ENCODE measurements at places on chromosomes 5 and 9.

DNA sequence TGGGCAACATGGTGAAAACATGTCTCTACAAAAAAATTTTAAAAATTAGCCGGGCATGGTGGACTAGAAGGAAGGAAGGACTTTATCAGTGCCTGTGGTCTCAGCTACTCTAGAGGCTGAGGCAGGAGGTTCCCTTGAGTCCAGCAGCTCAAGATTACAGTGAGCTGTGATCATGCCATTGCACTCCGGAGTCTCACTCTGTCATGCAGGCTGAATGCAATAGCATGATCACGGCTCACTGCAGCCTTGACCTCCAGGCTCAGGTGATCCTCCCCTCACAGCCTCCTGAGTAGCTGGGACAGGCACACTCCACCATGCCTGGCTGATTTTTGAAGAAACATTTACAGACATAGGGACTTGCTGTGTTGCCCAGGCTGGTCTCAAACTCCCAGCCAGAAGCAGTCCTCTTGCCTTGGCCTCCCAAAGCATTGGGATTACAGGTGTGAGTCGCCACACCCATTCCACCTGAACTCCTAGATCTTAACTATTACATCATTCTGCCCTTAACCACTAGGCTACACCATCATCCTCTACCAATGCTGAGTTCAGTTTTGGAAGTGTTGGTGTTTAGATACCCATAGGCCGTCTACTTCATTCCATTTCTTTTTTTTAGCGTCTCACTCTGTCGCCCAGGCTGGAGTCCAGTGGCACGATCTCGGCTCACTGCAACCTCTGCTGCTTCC, 2.0 kb upstream of the URM1 start:
- no peak for DNase-seq

- no peak for DNase-seq
Measured at GRCh38 chr9:16320338-16320902, 550.0 kb downstream of the BNC2 start.

- DNase-seq: no peak
Measured at GRCh38 chr5:172451771-172452197, 2.5 kb downstream of the SH3PXD2B start.

GRCh38 chr9:26665666-26666065, 226.9 kb downstream of the CAAP1 start:
- no peak for DNase-seq

Measured in activated gamma-delta T cell treated with anti-CD3 and anti-CD28 coated beads, Interleukin-2, amount 50 U/mL, for 16 hours (primary cell).